Panc1 (cell line): ENCODE measurements at places on chromosomes 11 and 22.

GRCh38 chr11:105208019-105208418 is 68.5 kb upstream of the CARD18 start:
- no peak for DNase-seq

GRCh38 chr11:75577207-75577606 is 15.2 kb downstream of the SERPINH1 start:
- DNase-seq: no peak

DNA sequence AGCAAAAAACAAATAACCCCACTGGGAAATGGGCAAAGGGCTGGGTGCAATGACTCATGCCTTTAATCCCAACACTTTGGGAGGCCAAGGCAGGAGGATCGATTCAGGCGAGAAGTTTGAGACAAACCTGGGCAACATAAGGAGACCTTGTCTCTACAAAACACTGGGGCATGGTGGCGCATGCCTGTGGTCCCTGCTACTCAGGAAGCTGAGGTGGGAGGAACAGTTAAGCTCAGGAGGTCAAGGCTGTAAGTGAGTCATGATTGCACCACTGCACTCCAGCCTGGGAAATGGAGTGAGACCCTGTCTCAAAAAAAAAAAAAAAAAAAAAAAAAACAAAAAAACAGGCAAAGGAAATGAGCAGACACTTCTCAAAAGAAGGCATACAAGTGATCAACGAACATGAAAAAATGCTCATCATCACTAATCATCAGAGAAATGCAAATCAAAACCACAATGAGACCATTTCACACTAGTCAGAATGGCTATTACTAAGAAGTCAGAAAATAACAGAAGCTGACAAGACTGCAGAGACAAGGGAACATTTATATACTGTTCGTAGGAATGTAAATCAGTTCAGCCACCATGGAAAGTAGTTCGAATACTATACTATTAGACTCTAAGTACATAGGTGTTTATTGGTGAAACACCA is 48.2 kb upstream of the SMCO4 start:
- no peak for DNase-seq

- no peak for DNase-seq
These were observed 349.4 kb downstream of the FAM181B start for GRCh38 chr11:82384308-82384707.

- DNase-seq: no peak
These were observed 1.6 kb upstream of the KMT2A start for GRCh38 chr11:118434553-118435289.

- DNase-seq: no peak
These were observed 5.3 kb downstream of the PPM1F start for GRCh38 chr22:21947040-21948014.

- DNase-seq: no peak
These were observed 755 bp downstream of the NRIP3 start for GRCh38 chr11:9002920-9003572.

DNA sequence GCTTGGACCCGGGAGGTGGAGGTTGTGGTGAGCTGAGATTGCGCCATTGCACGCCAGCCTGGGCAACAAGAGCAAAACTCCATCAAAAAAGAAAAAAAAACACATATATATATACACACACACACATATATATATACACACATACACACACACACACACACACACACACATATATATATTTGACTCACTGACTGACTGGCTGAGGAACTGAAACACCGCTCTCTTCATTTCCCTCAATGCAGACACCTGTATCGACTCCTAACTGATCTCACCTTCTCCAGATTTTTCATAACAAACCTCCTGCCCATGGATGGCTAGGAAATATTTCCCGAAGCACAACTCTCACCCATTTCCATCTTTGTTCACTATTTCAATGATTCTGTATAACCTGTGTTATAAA is 140.7 kb upstream of the ANO3 start:
- no peak for DNase-seq

DNA sequence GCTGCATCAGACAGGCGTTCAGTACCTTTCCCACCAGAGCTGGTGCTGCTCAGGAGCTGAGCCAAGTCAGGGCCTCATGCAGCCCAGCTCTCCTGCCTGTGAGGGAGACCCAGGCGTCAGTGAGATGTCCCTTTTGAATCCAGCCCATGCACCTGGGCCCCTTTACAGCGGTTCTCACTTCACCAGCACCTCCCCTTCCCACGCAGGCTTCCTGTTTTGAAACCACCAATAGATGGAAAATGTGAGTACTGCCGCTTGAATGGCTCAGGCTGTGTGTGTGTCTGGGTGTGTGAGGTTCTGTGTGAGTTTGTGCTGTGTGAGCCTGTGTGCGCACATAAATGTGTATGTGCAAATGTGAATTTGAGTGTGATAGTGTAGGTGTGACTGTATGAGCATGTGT is 88.4 kb downstream of the UBASH3B start:
- no peak for DNase-seq

GRCh38 chr11:129018991-129019390 is 76.3 kb upstream of the TP53AIP1 start:
- DNase-seq: no peak

DNA sequence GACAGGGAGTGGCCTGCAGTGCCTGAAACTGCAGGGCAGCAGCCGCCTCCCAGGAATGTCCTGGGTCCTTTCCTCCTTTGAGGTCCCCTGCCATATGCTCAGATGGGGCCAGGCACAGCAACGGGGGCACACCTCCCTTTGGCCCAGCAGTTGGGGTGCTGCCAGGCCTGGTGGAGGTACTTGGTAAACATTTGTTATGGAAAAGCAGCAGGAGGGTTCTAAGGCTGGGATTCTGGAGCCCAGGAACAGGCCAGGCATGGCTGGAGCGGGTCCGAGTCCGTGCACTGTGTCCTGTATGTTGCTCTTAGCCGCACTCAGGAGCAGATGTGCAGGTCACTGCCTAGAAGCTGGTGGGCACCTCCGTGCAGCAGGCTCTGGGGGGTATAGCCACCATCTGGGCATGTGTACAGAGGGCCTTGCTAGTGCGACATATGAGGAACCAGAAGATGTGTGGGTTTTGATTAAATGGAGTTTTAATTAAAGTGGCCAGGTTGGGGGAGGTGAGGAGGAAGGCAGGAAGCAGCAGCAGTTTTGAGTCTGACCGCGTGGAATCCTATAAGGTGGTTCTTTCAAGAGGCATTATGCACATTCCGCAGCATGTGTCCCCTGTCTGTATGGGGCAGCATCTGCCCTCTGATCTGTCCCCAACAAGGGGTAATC is 1.5 kb downstream of the ADORA2A start:
- DNase-seq: no peak

DNA sequence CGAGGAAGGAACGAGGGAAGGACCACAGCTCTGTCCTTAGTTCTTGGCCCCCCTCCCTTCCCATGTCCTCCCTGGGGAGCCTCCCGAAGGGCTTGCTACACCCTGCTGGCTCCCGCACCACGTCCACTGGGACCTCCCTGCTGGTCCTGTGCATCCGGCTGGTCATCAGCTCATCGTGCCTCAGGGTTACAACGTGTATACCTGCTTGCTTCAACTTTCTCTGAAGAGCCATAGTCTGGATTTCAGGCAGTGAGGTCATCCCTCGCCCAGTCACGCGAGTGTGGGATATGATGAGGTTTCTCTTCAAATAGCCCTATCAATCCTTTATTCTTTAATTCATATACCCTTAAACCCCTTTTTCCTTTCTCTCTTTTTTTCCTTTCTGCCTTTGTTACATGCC is 21.5 kb upstream of the CECR2 start:
- DNase-seq: no peak

DNA sequence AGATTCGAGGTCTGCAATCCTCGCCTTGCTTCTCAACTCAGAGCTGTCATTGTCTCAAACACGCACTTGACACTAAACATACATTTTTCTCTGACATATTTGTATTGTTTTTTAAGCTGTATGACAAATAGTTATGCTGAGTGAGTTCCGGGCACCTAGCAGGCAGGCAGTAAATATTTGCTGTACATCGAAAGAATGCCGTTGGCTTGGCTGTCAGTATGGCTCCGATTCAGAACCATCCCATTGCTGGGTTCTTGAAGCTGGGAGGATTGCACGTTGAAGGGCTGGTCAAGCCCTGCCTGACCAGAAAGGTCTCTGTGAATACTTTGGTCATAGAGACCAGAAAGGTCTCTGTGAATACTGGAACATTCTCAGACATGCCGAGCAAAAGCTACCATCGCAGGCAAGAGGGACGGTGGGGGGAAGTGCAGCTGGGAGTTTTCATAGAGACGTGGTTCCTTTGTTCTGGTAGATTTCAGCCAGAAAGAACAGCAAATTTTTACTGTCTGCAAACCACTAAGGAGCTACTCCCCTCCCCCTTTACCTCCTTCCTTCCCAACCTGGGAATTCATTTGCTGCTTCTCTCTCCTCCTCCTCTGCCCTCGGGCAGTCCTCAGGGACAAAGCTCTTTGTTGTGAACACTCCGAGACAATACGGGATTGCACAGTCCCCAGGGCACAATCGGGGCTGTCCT is 202.2 kb upstream of the SORL1-AS1 start:
- no peak for DNase-seq
